ENCODE measurements at places on chromosomes 12 and 14.
A peak's percentile ranks its signal among the peaks of the same experiment; 100 is the strongest.

GRCh38 chr12:93569301-93569655 is 3.2 kb upstream of the SOCS2 start:
- DNase-seq: no peak

DNA sequence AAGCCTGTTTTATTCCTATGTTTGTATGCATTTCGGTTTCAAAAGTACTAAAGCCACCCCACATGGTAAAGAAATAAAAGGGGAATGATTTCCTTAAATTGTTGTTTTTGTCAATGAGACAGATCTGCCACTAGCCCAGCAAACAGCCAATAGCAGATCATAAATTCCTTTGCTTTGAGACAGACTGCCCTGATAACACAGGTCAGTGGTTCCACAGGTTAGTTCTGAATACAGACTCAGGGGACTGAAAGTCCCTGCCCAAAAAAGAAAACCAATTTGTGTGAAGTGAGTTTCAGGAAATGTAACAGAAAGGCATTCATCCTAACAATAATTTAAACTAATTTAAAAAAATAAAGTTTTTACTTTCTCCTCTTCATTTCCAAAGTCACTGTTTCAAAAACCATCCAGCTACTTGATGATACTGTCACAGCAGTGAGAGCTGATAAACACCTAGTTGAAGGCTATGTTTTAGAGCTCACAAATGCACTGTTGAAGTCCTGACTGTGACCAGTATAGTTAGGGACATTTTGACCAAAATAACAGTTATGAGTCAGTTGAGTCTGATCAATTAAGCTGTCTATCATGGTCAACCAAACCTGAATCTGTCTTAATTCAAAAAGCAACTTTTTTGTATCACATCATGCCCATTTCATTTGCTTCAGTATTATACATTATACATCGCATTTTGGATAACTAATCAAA is 77.7 kb downstream of the LGR5 start:
- no peak for DNase-seq

GRCh38 chr12:56061982-56062381 is 18.0 kb upstream of the ERBB3 start:
- DNase-seq: no peak

- no peak for DNase-seq
These were observed 62.3 kb downstream of the GCH1 start for GRCh38 chr14:54840336-54840735.

DNA sequence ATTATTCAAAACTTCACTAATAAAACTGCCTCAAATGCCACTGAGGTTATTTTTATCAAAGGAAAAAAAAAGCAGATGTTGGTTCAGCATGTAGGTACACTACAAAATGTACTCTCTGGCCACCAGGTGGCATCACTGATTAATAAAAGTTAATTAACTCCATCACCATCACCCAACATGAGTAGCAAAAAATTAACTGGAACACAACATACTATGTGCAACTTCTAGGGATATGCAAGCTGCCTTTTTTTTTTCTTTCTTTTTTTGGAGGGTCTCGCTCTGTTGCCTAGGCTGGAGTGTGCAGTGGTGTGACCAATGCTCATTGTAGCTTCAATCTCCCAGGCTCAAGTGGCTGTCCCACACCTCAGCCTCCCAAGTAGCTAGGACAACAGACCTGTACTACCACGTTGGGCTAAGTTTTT is 43.8 kb upstream of the NR2C1 start:
- DNase-seq: peak; percentile 27

DNA sequence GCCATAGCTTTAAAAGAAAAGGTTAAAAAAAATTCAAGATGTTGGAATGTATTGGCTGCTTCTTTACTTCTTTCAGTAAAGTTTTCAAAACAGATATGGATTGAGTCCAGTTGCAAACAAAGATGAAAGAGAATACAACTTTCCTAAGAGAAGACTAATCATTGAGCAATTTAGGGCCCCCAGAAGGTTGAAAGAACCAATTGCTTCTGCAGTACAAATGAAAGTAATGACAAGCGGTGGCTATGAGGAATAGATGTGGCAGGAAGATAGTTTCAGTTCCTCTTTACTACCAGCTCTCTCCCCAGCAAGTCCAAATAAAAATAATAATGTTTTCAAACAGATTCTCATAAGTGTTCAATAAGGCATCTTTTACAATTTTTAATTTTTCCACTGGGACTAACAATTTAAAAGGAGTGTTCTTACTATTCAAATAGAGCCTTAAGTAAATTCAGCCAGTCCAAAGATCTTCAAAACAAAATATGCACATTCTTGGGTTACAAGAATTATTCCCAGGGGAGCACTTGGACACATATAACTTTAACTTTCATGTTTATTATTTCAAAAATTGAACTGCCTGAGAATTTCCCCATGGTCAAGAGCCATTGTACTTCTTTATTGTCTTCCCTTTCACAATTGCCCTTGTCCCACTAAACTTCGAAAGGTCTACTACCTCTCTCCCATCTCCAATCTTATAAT is 62.3 kb upstream of the PPP1R12A start:
- DNase-seq: no peak

GRCh38 chr14:101507836-101508150 is 53.5 kb upstream of the DIO3 start:
- no peak for DNase-seq

DNA sequence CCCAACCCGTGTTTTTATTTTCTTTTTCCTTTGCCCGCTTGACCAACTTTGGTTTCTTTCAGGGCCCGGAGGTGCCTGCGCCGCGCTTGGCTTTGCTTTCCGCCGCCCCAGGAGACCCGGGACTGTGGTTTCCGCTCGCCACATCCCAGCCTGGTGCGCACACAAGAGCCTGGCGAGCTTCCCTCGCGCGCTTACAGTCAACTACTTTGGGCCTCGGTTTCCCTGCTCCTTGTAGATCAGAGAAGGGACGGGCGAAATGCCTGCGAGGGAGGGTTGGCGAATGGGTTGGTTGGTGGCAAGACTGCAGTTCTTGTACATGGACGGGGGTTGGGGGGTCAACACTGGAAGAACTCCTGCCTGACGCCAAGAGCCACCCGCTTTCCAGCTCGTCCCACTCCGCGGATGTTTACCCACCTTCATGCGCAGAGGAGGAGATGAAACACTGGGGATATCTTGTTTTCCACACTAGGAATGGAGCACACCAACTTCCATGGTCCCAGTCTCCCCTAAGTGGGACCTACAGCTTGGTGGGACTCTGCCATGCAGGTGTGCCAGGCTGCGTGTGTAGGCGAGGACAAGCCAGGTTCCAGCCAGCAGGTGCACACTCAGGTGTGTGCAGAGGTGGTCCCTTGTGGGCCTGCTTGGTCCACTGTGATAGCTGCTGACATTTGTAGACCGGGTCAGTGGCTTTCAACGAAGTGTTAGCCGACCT is 16.6 kb upstream of the TBX3 start:
- DNase-seq: no peak

DNA sequence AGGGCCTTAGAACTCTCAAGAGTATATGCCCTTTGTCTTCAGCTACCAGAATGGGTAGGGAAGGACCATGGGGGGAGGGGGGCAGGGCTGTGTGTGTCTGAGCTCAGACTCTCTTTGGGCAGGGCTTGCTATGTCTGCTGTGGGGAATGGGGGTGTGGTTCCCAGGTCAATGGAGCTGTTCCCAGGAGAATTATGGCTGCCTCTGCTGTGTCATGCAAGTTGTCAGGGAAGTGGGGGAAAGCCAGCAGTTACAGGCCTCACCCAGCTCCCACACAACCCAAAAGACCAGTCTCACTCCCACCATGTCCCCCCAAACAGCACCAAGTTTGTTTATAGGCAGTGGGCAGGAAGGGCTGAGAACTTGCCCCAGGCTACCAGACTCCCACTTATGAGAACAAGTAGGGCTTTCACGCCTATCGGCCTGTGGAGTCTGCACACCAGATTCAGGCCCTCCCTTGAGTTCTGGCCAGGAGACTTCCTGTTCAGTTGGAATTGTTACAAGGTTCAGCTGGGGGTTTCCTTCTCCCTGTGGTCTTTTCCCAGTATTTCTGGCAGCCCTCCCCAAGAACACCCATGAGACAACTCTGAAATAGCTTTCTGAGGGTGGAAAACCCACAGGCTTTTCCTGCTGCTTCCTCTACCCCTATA is 6.1 kb upstream of the SERPINA11 start:
- no peak for DNase-seq

DNA sequence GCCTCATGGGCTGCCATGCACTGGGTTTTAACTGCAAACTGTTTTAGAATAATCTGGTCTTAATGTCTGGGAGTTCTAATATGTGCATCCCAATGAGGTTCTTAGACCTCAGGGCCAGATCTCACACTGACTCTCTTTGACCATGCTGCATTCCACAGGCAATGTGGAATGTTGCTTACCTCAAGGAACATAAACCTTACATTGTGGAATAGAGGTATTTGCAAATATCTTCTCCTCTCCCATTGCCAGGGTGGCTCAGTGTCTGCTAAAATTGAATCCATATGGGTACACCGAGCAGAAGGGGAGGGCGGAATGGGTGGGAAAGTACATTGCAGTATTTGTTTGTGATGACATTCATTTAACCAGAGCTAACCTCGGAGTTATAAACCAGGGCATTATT is 78.6 kb downstream of the CHST11 start:
- DNase-seq: no peak

- DNase-seq: peak; percentile 73
These were observed 2.0 kb upstream of the GAPDH start for GRCh38 chr12:6532051-6532926.

- DNase-seq: no peak
These were observed 2.8 kb downstream of the PRIM1 start for GRCh38 chr12:56749359-56749758.

DNA sequence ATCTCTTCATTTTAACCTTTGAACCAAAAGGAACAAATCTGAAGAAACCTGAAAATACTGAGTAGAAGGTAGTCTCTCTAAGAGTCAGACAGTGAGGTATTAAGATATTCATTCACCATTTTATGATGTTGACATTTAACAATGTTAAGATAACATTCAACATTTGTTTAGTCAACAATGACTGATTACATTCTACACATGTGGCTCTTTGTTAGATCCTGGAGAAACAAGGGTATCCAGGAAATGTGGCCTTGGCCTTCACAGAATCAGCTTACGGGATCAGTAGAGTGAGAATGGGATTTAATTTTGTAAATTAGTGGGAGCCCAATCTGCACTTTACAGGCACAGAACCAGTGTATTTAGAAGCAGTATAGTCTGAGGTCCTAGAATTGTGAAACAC is 355.5 kb downstream of the KCNH5 start:
- DNase-seq: no peak

DNA sequence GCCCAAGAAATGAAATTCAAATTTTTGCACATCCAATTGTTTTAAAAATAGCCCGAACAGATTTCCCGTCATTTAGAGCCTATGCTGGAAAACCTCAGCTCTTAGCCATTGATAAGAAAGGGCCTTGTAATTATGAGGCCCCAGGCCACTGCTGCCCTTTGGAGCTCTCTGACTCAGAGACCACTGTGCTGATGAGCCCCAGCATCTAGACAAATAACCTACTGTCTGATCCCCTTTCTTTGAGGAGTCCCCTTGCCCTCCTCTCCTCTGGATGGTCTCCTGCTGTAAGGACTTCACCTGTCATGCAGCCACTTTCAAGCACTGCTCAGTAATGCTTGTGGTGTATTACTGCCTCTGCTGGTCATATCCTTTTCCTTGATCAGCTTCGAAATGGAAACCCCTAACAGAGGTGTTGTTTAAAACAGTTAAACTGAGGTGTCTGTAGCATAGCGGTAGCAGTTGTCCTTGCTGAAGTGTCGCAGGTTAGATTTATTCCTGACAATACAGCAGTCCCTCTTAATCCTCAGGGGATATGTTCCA is 159.9 kb upstream of the SRRM4 start:
- no peak for DNase-seq

DNA sequence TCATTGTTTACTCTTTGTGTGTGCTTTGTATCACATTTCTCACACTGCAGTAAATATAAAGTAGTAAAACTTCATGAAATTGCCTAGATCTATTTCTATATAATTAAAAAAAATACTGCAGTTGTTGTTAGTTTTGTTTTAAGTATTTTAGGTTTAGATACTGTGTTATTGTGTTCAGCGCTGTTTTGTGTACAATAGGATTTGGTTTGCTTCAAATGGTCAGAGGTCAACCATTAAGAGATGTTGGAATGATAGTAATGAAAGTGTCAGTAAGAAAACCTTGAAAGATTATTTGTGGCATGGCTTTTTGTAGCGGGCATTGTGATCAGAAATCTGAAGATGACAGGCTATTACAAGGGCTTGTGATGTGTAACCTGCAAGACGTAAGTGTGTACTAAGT is 67.9 kb downstream of the RAD51B start:
- no peak for DNase-seq

DNA sequence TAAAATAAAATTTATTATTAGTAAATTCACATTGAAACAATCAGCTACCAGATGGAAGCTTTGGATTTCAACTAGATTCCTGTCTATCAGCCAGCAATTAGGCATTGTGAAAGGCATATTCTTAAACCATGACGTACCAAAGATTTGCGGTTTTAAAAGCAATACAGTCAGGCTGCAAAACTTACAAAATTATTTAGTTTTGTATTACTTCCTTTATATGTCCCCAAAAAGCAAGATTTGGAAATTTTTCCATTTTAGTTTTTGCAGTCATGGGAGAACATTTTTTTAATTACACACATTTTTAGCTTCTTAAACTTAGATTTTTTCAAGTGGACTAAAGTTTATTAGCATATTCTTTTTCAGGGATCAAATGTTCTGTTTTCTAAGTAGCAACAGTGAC is 225.0 kb upstream of the KITLG start:
- no peak for DNase-seq

DNA sequence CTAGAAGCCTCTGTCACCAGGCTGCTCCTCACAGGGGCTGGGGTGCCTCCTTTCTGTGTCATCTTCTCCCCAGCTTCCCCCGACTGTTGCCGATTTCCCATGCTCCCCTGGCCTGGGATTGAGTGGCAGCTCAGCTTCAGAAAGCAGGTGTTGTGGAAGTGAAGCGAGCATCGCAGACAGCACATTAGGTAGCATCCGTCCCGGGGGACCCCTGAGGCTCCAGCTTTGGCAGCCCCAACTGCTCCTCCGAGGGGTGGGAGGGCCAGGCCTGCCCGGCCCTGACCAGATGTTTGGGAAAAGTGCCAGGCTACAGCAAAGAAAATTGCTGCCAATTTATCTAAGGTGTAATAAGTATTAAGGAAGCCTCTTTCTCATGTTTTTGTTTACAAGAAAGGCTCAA is 1045.6 kb downstream of the BCL11B start:
- DNase-seq: no peak

DNA sequence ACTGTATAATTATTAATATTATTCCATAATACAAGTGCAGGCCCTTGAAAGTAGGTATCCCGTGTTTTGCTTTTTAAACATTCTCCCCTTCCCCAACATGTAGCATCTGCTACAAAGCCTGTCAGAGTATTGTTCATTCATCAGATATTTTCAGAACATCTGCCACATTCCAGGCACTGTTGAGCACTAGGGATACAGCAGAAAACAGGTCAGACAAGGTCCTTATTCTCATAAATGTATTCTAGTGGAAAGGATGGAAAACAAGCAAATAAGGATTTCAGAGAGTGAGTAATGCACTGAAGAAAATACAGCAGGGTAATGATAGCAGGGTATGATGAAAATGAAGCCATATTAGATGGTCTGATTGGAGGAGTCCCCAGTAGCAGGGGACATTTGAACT is 3.8 kb downstream of the ERP29 start:
- DNase-seq: no peak
